ENCODE measurements at places on chromosomes 1 and 21.

- no peak for DNase-seq
Observed at GRCh38 chr1:171637928-171638576, 14.4 kb downstream of the MYOC start.

- no peak for DNase-seq
Observed at GRCh38 chr1:156781585-156782186, 14.4 kb downstream of the PRCC start.

GRCh38 chr1:18970762-18971161 is 14.3 kb upstream of the IFFO2 start:
- DNase-seq, result no peak

GRCh38 chr1:166129006-166129405 is 37.8 kb downstream of the FAM78B start:
- DNase-seq, result no peak

- DNase-seq, result no peak
Observed at GRCh38 chr1:160398823-160399222, 1.5 kb upstream of the VANGL2 start.

GRCh38 chr21:44785620-44786335 is 15.8 kb downstream of the UBE2G2 start:
- DNase-seq, result no peak

GRCh38 chr1:43152866-43153265 is 19.2 kb downstream of the EBNA1BP2 start:
- DNase-seq, result no peak

- DNase-seq, result no peak
Observed at GRCh38 chr1:116982319-116983004, 19.1 kb upstream of the CD101 start.

DNA sequence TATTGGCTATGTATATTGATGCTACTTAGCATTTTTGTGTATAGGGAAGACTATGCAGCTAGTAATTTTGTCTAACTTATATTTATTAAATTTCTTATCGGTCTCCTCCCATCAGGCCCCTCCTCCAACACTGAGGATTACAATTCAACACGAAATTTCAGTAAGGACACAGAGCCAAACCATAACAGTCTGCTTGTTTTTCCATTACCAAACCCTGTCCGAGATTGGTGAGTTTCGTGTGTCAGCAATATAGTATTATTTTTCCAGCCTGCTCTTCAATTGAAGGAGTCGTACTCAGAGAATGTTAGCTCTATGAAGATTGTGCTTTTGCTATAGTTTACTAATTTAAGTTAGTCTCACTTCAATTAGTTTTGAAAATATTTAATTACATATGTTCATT is 1495.3 kb downstream of the MRPL39 start:
- no peak for DNase-seq

- no peak for DNase-seq
Observed at GRCh38 chr21:38984982-38985567, 179.3 kb downstream of the ETS2 start.

DNA sequence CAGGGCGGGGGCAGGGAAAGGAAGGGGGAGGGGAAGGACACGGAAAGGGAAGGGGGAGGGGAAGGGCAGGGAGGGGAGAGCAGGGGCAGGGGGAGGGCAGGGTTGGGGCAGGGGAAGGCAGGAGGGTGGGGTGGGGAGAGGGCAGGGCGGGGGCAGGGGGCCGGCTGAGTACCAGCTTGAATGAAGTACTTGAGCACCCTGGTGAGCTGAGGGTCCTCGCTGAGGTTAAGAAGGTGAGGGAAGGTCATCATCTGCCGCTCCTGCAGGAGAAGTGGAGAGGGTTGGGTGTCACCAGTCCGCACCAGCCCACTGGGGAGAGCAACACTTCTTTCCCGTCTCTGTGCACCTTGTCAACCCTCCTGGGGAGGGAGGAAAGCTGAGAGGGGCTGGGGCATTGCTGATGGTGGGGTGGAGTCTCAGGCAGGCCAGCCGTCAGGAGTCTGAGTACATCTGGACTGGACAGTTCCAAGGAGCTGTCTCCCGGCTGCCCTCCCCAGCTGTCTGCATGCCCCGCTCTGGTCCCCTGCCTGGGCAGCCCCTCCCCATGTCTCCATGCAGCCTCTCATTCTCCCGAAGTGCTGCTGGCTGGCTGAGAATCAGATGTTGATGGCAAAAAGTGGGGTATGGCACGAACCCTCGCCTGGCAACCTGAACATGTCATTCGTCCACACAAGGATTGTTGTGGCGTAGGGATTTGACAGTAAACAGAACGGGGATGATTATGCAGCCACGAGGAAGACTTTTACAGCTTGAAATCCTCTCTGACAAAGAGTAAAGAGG is 70.0 kb downstream of the SCCPDH start:
- DNase-seq, result no peak

GRCh38 chr21:32359719-32360260 is 33.0 kb downstream of the URB1 start:
- no peak for DNase-seq

DNA sequence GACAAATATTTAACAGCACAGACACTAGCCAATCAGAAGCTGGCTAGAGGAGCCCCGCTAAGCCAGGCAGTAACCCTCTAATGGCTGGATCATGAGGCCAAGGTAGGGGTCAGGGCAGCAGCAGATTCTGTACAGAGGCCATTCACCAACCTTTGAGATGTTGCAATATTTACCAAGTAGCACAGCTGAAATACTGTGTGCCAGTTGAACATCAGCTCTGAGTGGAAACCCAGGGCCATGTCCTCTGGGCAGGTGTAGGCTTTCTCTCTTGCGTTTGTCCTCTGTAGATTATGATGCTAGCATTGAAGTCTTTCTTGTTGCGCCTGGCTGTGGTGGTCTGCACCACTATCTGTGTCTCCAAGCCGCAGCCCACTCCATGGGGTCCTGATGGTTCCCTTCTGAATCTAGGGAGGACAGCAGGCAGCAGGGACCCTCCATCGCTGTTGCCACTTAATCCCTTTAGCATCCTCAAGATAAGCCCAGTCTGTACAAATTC is 2.5 kb upstream of the COG2 start:
- DNase-seq, result no peak

DNA sequence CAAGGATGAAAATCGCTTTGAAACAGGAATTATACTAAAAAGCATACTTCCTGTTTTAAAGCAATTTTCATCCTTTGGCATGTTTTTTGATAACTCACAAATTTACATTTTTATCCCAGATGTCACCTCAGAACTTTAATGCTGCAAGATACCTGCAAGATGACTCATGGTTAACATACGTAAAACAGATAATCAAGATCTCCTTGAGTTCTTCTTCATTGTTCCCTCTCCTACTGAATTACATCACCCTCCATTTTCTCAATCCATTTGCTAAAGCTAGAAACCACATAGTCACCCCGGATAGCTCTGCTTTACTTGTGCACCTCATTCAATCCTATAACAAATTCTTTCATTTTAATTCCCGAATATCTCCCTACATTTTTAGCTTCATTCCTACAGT is 1114.2 kb downstream of the PLA2G4A start:
- DNase-seq, result no peak

DNA sequence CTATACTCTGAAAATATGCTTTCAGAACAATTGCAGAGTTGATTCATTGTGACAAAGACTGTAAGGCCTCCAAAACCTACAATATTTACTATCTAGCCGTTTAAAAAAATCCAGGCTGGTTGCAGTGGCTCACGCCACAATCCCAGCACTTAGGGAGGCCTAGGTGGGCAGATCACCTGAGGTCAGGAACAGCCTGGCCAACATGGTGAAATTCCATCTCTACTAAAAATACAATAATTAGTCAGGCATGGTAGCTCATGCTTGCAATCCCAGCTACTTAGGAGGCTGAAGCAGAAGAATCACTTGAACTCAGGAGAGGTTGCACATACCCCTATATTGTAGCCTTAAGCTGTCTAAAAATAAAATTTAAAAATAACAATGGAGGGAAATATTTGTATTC is 5.3 kb upstream of the TFF2 start:
- DNase-seq, result no peak

DNA sequence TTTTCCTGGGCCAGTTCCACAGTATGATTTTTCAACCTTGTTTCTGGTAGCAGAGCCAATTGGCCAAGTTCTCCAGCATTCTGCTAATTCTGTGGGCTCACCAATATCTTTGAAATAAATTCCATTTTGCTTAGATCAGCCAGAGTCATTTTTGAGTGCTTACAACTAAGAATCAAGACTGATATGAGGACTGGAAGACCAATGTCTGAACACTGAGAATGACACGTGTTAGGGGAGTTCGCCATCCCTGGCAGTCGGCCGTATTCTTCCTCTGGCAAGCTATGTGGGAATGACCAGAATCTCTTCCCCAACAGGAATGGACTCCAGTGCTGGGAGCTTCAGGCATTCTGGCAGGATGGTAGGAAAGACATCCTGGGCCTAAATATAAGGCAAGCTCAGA is 4.9 kb upstream of the TENT5C start:
- no peak for DNase-seq

DNA sequence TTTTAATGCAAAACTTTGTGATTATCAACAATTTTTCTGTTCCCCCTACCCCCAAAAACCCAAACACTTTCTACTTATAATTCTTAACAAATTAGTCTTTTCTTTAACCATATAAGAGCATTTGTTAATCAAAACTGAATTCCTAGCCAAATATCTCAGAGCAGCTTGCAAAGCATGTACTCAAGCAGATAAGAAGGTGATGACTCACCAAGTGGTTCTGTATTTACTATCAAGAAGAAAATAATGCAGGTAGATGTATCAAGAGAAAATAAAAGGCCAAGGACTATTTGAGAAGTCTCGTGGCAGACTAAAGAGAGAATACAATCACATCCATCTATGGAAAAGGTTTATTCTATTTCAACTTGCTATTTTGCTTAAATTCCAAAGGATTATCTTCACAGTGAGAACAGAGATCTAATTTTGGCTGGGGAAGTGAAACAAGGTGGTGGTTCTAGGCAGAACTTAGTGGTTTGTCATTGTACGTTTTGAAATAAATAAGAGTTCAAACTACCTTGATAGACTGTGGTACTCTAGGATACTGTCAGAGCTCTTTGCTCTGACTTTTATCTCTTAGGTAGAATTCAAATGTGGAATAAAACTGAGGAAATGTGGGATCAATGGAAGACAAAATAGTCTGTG is 94.7 kb upstream of the NRIP1 start:
- DNase-seq, result no peak

DNA sequence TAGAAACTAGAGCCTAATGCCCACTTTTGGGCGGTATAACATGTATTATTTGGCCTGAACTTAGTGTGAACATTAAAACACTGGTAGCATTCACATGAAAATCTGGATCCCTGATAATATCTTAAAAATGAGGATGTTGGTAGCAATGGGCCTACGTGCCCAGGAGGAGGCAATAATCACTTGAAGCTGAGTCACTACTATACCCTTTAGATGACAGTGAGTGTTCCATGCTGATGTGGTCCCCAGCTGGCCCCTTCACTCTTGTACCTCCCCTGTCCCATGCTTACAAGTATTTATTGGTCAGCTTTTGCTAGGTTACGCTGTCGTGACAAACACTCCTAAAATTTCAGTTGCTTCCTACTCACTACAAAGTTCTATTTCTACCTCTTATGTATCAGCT is 23.0 kb upstream of the POU2F1 start:
- DNase-seq, result no peak

DNA sequence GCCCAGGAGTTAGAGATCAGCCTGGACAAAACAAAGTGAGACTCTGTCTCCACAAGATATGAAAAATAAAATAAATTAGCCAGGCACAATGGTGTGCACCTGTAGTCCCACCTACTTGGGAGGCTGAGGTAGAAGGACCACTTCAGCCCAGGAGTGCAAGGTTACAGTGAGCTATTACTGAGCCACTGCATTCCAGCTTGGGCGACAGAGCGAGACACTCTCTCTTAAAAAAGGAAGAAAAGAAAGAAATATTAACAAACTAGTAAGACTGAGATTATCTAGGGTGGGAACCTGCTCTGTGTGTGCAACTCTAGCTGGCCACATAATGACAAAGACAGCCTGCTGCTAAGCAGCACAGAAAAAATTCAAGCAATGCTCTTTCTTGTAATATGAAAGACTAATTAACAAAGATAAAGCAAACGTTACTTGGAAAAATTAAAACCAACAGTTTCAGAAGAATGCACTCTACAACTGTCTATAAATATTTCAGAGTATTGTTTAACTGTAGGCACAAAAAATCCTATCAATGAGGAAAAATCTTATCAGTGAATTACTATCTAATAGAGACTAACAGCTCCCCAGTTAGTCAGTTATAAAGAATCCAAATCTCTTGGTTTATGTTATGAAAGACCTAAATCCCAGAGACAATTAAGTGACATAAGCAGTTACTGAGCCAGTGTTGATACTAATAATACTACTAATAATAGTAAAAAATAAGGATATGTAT is 74.5 kb downstream of the ENAH start:
- no peak for DNase-seq

DNA sequence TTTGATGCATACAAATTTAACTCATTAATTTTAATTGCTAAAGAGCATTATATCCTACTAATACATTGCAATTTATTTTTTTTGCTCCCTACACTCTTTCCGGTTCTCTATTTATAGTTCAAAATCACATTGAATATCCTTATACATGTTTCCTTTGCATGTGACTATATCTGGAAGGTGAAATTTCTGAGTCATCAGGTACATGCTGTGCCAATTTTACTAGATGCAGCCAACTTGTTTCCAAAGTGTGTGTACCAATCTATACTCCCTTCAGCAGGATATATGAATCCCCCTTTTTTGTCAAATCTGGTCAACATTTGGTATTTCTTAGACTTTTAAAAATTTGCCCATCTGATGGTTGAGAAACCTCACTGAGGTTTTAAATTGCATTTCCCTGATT is 602.9 kb upstream of the CAMK1G start:
- DNase-seq, result no peak

DNA sequence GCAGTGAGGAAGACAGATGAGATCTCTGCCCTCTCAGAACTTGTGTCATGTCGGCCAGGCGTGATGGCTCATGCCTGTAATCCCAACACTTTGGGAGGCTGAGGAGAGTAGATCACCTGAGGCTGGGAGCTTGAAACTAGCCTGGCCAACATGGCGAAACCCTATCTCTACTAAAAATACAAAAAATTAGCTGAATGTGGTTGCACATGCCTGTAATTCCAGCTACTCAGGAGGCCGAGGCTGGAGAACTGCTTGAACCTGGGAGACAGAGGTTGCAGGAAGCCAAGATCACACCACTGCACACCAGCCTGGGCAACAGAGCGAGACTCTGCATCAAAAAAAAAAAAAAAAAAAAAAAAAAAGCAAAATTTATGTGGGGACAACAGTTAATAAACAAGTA is 40.9 kb upstream of the RALGPS2 start:
- DNase-seq, result no peak

- no peak for DNase-seq
Observed at GRCh38 chr1:67759692-67760029, 73.6 kb downstream of the GNG12 start.
